ENCODE measurements at places on chromosomes 16 and 17. TPM values are rescaled to one million over a fixed set of nuclear protein-coding genes. Genes with fewer than 3 reads are reported as not detected.

Gene SEPTIN12
- not detected for total RNA-seq

Gene NPTX1
- 0.53 TPM for total RNA-seq

Gene ITGAD
- total RNA-seq = 0.89 TPM

Gene RNF222
- total RNA-seq = not detected

Measured in sciatic nerve (tissue), 2 donors.